Activated T-helper 2 cell treated with anti-CD3 and anti-CD28 coated beads, Interferon-gamma antibody, Interleukin-2, Interleukin-4, amounts not matched to agents 10 μg/mL and 5 μg/mL and 100 μg/mL, durations not matched to agents 14 hours and 24 hours and 36 hours (primary cell): ENCODE measurements at places on chromosomes 11 and 22.

DNA sequence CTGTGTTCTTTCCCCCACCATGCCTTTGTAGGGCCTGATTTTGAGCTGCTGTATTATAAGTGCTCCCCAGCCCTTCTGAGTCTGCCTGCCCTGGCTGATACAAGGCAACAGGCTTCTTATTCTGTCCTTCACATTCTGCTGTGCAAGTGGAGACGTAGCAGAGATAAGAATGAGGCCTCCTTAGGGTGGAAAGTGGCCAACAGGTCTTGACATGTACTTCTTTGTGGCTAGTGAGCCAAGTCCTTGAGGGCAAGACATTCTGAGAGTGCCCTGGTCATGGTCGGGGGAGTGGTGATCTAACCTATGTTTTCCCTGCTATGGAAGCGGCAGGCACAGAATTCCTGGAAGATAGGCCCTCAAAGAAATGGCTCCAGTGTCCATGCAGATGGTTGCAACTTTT lies 235.7 kb upstream of the CADM1 start:
- no peak for DNase-seq

GRCh38 chr11:34651551-34651950 lies 30.7 kb downstream of the EHF start:
- no peak for DNase-seq

GRCh38 chr11:111303461-111303860 lies 5.1 kb downstream of the POU2AF3 start:
- DNase-seq, result no peak

DNA sequence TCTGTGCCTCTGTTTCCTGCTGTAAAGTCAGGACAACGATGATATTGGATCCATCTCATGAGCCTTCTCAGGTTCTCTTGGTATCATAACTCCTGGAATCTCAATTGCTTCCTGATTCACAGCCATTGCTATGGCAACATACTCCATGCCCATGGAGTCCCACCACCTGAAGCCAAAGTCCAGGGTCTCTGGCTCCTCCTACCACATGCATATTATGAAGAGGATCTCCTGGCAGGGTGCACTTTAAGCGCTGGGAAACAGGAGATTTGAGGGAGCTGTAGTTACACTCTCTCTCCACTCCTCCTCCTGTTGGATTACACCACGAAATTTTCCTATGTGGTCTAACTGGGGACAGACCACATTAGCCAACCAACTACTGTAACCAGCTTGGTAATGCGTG lies 130.9 kb upstream of the SEZ6L start:
- DNase-seq, result no peak

DNA sequence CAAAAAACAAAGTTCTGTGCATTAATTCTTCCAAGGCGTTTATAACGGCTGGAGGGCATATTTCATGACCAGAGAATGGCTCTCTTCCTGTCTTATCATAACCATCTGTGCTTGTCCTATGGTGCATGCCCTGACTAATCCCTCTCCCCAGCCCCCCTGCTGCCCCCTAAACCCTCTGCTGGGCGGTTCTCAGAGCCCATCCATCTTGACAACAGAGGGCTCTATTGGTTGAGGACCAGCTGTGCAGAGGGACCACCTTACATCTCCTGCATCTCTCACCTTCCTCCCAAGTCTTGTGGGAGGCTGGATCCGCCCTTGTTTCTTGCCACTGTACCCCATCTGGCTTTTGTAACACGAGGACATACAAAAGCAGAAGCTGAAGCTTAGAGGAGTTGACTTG lies 282.1 kb downstream of the MIAT start:
- DNase-seq, result no peak

DNA sequence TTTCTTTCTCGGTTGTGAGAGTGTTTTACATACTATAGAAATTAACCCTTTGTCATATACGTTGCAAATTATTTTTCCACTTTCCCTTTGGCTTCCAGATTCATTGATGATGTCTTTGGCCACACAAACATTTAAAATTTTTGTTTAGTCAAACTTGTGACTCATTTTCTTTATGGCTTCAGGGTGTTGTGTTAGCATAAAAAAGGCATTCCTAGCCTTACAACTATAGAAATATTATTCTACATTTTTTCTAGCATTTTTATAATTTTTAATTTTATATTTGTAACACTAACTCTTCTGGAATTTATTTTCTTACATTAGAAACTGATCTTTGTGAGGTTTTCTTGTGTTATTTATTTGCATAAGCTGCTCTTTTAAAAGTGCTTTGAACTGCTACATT lies 12.1 kb downstream of the GRIA4 start:
- DNase-seq, result no peak

GRCh38 chr11:10581481-10582019 lies 13.1 kb upstream of the LYVE1 start:
- DNase-seq, result no peak

DNA sequence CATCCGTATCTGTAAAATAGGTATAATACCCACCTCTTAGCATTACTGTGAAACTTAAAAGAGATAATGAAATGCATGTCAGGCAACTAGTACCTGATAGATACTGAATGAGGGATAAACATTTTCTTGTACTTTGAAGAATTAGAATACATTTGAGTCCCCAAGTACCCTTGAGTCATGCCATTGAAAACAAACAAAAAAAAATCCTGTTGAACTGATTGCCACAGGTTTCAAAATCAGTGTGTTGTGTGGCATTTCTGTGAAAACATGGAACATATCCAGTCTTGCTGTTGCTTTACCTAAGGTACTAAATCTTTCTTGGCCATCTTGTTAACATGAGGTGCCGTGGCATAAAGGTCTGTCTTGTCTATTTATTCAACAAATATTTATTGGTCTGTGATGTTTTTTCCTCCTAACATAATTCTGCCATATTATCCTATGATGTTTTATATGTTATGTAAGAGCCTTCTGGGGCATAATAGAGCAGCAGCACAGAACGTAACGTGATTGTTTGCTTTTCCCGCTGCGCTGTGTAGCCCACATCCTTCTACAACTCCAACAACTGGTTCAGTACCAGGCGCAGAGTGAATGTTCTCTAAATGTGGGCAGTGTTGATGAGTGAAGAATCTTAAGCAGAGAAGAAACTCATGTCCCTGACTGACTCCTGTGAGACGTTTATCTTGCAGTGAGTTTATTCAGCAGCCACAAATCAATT lies 79.3 kb upstream of the RAB1B start:
- no peak for DNase-seq

DNA sequence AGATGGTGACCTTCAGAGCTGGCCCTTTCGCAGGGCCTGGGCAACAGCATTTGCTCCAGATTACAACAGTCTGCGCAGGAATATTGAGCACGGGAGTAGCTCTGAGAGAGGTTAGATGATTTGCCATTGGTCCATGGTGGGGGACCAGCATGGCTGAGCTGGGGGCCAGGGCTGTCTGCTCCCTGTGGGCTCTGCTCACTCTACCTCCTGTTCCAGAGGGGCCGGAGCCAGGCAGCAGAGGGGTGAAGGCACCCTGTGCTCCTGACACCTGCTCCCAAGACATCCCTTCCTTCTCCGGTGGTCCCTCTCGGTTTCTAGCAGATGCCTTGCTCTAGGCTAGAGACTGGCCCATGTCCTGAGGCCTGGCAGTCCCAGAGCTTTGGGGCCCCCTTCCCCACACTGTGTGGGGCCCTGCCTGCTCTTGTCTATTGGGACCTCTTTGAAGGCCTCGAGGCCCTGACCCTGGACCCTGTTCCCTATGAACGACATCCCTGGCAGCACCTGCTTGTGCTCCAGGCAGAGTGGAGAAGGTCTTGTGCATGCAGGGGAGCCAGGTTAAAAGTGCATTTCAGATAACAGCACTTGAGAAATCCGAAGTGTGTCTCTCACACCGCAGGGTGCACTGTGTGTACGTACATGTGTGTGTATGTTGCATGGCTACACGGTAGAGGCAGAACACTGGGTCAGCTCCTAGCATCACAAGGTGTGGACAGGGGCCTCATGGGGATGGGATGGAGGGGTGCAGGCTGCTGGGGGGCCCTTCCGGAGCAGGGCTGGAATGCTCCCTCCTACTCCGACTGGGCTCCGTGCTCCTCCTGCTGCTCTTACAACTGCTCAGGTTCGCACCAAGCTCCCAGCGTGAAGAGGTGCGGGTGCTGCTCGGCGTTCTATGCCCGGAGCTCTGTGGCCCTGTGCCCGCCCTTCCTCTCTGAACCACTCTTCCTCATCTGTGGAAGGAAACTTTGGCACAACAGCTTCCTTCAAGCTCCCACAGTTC lies 123.3 kb upstream of the B3GAT1 start:
- DNase-seq, result no peak

GRCh38 chr11:120146413-120147093 lies 8.6 kb upstream of the TRIM29 start:
- no peak for DNase-seq

DNA sequence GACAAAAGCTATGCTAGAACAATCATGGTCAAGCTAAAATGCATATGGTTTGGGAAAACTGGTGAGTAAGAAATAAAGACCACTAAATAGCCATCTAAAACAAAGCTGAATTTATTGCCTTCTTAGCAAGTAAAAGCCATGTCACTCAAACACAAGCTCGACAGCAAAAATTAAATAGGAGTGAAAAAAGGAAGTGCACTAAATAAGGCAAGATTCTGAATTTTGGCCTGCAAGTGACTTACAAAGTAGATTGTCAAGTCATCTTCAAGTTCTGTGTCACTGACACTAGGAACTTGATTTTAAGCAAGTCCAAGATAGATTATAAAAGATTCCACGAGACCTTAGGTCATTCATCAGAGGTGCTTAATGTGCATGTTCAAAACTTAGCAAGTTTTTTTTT lies 27.4 kb downstream of the TUG1 start:
- no peak for DNase-seq

DNA sequence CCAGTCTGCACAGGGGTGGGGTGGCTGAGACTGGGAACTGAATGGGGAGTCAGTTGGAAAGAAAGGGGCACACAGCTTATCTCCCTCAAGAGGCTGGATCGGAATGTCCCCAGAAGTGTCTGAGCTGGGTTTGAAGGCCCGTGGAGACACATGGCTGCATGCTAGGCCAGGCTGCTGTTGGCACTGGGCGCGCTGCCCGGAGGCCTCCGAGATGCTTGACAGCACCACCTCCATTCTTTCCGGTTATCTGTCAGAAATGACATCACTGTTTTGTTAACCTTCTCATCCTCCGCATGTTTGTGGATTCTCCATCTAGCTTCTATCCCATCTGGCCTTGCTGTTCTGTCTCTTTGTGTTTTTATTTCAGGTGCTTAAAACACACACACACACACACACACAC lies 85.5 kb downstream of the APIP start:
- DNase-seq, result no peak

- DNase-seq, result no peak
These were observed 119.9 kb upstream of the RASSF10 start for GRCh38 chr11:12889243-12889642.

DNA sequence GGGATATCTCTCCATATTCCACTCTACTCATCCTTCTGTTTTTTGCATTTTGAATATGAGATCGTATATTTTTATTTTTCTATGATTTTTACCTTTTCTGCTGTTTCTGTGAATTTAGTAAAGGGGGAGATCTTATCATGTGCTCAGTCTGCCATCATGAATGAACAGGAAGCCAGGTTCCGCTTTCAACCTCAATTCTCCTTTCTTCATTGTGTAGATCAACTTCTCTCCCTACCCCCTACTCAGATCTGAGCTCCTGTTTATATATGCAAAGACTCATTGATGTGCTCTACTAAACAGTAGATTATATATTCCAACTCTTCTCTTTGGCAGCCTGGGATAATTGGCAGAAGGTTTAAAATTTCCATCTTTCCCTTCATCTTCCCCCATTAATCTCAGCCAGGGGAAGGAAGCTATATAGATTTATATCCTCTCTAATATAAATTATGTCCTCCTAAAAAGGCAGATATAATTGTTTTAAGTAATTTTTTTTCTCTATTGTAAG lies 336.7 kb upstream of the PLET1 start:
- no peak for DNase-seq

- no peak for DNase-seq
These were observed 74.9 kb downstream of the DSCAML1 start for GRCh38 chr11:117722082-117722481.

- DNase-seq, result no peak
These were observed 8.6 kb downstream of the HSCB start for GRCh38 chr22:28750471-28750881.

DNA sequence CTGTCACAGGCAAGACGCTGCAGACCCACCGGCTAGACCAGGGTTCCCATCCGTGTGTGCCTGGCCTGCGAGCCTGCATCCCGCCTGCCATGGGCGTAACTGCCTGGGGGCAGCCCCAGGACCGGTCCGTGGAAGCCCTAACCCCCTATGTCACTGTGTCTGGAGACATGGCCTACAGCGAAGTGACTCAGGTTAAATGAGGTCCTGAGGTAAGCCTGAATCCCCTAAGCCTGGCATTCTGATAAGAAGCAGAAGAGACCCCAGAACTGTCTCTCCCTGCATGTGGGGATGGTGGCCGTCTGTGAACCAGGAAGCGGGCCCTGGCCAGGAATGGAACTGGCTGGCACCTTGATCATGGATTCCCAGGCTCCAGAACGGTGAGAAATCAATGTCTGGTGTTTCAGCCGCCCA lies 570.1 kb downstream of the BRD1 start:
- no peak for DNase-seq

GRCh38 chr11:8756201-8756600 lies 73.6 kb downstream of the RPL27A start:
- DNase-seq, result no peak

- no peak for DNase-seq
These were observed 61.3 kb upstream of the CREB3L1 start for GRCh38 chr11:46216019-46216764.

- no peak for DNase-seq
These were observed 70.1 kb downstream of the SYT9 start for GRCh38 chr11:7321473-7322450.

- DNase-seq, result no peak
These were observed 62.7 kb upstream of the AMPD3 start for GRCh38 chr11:10392095-10393079.

GRCh38 chr22:41638124-41638523 lies 17.0 kb downstream of the XRCC6 start:
- no peak for DNase-seq

DNA sequence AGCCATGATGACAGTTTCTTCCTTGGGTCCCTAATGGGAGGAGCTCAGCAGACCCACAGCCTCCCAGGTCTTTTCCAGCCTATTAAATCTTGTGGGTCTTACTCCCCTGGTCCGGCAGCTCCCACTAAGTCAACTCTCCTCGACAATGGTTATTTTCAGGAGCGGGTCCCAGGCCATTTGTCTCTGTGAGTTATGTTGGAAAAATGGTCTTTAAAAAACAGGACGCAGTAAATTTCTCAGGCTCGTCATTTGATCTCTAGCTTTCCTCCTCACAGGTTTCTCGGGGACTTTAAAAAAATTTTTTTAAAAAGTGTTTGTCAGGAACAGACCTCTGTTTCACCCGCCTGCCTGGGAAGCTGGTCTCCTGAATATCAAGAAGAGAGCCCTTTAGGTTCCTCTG lies 397.5 kb upstream of the NARS2 start:
- no peak for DNase-seq

GRCh38 chr11:124415356-124415923 lies 9.2 kb downstream of the OR8B4 start:
- no peak for DNase-seq

DNA sequence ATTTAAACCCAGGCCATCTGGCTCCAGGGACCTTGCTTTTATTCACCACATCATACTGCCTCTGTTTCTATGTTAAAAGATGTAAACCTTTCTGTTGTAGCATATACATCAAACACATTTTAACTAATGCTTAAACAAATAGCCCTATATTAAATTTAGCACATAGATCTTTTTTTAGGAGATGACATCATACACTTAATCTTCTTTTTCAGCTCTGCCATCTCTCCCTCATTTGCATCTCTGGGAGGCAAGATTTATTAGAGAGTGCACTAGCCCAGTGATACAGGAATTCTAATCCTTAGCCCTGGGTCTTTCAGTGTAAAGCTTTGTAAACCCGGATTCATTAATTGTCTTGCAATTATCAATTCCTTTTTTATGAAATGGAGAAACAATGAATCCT lies 13.6 kb downstream of the OR5D16 start:
- no peak for DNase-seq

GRCh38 chr11:10474551-10474950 lies 19.5 kb downstream of the AMPD3 start:
- DNase-seq, result no peak
